ENCODE measurements at places on chromosomes 16 and 17.
A peak's percentile ranks its signal among the peaks of the same experiment; 100 is the strongest.

GRCh38 chr17:82487910-82488309 is 29.4 kb downstream of the NARF start:
- DNase-seq: no peak

DNA sequence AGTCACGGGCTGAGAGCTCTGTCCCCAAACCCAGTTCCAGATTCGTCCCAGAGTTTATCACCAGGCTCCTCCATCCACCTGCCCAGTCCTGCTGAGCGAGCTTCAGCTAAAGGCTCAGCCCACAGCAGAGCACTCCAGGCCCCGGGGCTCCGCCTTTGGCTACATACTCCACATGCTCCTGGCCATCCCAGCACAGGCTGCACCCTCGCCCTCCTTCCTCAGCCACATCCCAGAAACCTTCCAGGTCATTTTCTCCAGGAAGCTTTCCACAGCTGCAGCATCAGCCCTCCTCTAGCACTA is 4.7 kb upstream of the CD2BP2 start:
- no peak for DNase-seq

DNA sequence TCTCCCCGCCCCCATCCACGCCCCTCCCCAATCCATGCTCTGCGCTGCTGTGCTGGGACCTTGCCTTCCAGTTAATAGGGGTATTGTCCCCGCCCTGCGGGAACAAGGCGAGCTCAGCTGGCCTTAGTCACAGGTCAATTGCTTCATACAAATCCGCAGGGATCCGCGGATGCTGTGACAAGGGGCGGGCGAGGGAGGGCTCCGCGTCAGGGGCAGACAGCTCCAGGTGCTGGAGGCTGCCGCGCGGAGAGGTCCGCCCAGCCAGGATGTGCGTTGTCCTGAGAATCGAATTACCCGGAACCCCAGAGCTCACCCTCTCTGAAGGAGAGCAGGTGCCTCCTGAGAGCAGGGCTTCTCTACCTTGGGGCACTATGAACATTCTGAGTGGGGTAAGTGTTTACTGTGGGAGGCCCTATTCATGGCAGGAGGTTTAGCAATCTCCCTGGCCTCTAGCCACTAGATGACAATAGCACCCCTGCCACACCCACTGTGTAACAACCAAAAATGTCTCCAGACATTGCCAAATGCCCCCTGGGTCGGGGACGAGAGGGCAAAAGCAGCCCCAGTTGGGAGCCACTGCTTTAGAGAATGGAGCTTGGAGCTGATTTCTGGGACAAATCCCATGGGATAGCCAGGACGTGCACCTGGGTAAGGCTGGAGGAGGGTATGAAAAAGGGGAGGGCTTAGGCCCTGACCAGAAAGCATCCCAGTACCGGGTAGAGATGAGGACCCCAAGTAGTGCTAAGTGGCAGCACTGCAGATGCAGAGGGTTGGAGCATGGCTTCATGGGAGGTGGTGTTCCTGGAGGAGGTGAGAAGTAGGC is 138.2 kb downstream of the CYLD start:
- DNase-seq: no peak

- DNase-seq: no peak
Measured at GRCh38 chr16:12651765-12652512, 151.7 kb downstream of the CPPED1 start.

- no peak for DNase-seq
Measured at GRCh38 chr17:35546487-35546886, 9.0 kb upstream of the SLFN12L start.

GRCh38 chr16:15961060-15961511 is 11.7 kb downstream of the ABCC1 start:
- DNase-seq: no peak

GRCh38 chr17:50199803-50200456 is 1.5 kb downstream of the COL1A1 start:
- DNase-seq: peak; percentile 64

- DNase-seq: no peak
Measured at GRCh38 chr17:76553178-76553908, 13.5 kb downstream of the PRCD start.

DNA sequence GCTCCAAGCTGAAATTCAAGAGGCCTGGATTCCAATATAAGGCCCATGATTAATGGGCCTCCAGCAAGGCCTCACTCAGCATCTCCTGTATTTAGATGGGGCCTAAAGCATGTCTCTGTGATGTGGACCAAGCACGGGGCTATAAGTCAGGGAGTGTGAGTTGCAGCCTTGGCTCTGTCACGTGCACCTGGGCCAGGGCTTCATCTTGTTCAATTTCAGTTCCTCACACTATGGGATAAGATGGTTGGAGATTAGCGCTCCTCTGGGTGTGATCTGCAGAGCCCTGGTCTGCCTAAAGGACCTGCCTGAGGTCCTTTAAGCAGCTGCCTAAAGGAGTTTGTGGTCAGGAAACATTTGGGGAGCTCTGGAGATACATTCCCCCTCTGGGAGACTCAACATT is 25.2 kb downstream of the KLHL36 start:
- no peak for DNase-seq

- DNase-seq: no peak
Measured at GRCh38 chr17:48123111-48123510, 15.5 kb downstream of the SNX11 start.

DNA sequence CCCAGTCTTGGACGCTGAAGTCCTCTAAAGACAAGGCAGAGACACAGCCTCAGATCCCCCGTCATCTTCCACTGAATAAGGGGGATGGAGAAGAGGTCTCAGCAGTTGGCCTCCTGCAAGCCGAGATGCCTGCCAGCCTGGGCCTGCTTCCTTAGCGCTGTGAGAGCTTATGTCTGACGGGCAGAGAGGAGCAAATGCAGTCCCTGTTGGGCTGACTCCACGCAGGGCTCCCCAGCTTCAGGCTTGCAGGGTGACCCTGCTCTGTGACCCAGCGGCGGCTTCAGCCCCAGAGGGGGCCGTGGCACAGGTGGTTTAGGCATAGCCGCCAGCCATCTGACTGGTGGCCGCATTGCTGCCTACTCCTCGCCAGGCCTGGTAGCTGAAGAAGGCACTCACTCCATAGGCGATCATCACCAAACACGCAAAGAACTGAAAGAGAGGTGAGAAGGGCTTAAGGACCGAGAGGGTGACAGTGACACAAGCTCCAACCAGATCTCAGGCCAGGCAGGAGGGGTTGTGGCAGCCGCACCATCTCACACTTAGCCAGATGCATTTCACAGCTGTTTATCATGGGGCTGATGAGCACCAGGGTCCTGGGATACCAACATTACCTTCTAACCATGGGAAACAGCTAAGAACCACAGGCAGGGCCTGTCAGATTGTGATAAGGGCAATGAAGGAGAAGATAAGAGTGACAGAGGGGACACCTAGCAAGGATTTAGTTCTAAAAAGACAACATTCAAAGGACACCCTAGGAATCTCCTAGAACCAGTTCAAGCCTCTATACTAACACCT is 11.7 kb downstream of the ARL2BP start:
- no peak for DNase-seq

DNA sequence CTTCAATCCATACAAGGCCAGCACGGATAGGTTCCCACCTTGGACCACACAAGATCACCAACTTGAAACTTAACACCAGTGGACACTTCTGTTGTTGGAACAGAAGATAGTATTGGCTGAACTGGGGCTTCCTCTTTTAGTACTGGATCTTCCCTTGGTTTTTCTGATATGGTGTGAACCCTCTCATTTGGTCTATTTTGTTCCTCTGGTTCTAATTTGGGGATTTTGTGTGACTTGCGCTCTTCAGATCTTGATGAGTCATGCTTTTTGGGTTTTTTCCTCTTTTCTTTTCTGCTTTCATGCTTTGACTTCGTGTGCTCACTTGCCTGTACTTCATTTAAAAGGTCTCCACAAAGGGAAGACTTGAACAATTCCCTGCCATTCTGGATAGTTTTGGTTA is 39.0 kb downstream of the SOST start:
- no peak for DNase-seq

DNA sequence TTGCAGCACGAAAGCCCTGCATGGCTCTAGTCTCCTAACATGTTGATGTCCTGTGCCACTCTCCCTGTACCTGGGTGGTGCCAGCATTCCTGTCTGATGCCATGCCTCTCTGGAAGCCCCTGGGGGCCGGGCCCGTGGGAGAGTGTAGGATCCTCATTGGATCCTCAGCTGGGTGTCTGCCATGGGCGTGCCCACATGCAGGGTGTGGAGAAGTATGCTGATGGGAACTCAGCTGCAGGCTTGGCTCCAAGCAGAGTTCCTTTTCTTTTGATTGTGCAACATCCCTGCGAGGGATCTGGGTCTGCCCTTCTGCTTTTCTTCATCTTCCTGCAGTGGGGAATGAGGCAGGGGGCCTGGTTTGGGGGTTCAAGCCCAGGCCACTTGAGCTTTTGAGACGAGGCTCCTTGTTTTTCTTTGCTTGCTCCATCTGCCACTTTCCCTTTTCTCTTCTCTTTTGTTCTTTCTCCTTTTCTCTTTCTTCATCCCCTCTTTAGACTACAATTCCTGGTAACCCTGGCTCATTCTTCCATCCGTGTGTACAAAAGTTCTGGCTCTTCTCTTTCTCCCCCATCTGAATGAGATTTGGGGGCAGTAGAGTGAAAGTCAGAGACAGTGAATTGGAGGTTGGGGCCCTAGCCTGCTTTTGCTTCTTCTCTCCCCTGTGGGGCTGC is 32.9 kb downstream of the KSR1 start:
- no peak for DNase-seq

GRCh38 chr17:41610965-41611640 is 1.5 kb downstream of the KRT16 start:
- DNase-seq: no peak

DNA sequence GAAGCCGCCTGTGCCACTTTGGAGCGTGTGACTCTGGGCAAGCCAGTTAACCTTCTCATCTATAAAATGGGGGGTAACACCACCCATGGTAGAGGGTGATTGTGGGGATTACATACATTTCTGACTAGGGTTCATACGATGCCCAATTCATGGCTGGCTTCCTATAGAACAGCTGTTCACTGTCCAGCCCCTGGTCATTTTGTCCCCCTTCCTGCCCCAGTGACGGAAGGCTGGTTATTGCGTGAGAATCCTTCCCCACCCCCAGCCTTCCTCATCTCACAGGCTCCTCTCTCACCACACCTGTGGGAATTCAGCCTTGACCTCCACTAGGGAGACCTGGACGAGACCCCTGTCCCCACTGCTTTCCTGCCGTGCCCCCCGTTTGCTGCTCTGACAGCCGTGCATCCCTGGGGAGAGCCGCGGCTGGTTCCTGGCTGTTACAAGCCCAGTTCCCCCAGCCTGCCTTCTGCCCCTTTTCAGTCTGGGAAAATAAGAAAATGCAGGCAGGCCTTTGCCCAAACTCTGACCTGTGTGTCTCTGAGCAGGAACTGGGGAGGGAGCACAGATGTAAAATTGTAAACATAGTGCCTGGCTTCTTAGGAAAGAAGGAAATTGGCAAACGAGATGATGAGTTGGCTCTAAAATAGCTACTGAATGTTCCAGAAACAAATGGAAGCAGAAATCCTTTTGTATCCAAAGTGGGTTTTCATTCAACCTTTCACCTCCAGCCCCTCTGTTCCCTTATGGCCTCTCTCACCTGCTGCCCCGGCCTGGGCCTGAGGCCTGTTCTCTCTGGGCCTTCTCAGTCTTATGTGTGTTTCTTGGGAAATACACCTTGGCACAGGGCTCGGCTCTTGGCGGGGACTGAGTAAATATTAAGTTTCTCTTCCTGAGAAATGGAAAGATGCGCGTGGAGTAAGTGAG is 67.3 kb downstream of the OR1D5 start:
- no peak for DNase-seq

All from GM19239 (cell line).